Chondrocyte (in vitro differentiated cells): ENCODE measurements at places on chromosomes 1 and 21. TPM values are rescaled to one million over a fixed set of nuclear protein-coding genes. Genes with fewer than 3 reads are reported as not detected.

The YY1AP1 gene
- total RNA-seq: 40.8 to 45.0 TPM (median 41.9 TPM) in 3 replicates

The KRTAP19-6 gene
- not detected in 3 replicates for total RNA-seq

The CRYAA gene
- not detected in 3 replicates for total RNA-seq

The YIPF1 gene
- total RNA-seq: 17.2 to 18.4 TPM (median 18.1 TPM) in 3 replicates

The KCNJ9 gene
- total RNA-seq: not detected in 3 replicates
